ENCODE measurements at places on chromosomes 2 and 18.
A peak's percentile ranks its signal among the peaks of the same experiment; 100 is the strongest.

DNA sequence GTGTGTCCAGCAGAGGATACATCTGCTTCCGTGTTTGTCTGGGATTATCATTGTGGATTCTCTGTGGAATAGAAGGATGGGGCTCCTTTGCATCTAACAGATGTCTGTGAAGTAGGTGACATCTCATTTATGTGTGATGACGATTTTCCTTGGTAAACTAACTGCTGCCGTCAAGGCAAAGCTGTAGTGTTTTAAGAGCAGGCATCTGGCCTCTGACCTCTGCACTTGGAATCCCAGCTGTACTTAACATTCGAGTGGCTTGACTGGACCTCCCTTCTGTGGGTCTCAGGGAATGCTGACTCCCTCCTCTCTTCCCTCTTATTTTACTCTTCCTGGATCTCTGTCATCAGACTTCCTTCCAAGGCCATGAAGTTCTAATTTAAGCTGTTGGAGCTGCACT lies 56.4 kb downstream of the DCDC2C start:
- DNase-seq = no peak

GRCh38 chr18:26405190-26405801 lies 143.1 kb downstream of the KCTD1 start:
- DNase-seq = no peak

DNA sequence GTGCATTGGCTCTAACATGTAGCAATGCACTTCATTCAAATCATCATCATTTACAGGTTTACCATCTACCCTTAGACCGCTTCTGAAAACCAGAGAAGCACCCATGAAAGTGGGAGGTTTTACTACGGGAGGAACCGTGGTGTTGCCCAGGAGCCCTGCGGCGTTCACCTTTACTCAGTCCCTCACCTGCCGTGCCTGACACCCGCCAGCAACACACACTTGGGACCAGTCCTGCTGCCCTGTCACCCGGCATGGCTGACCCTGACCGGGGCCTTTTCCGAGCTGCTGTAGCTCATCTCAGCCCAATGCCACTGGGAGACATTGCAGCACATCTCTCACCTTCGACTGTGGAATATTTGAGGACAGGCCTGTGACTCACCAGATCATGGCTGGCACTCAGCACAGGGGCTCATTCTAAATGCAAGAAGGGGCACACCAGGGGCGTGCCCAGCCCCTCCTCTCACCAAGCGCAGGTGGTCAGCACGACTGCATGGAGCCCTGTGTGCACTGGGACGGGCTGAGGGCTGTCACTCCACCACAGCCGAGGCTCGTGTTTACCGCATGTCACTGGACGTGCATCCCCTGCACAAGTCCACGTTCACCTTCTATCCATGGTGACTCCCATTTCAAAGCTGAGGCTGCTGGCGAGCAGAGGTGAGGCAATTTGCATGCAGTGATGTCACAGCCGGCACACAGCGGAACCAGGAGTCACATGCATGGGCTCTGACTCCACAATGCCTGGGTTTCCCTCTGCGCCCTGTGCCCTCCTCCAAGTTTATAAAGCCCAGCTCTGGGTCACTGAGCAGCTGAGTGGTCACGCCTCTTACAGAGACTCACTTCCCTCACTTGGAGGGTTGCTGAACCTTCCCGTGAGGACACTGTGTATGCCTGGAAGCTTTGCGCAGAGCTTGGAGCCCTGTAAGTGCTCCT lies 76.7 kb upstream of the SNTG2 start:
- no peak for DNase-seq

- DNase-seq = no peak
Measured at GRCh38 chr2:8089596-8089995, 592.3 kb upstream of the ID2 start.

GRCh38 chr2:3741396-3741795 lies 38.0 kb downstream of the DCDC2C start:
- no peak for DNase-seq

DNA sequence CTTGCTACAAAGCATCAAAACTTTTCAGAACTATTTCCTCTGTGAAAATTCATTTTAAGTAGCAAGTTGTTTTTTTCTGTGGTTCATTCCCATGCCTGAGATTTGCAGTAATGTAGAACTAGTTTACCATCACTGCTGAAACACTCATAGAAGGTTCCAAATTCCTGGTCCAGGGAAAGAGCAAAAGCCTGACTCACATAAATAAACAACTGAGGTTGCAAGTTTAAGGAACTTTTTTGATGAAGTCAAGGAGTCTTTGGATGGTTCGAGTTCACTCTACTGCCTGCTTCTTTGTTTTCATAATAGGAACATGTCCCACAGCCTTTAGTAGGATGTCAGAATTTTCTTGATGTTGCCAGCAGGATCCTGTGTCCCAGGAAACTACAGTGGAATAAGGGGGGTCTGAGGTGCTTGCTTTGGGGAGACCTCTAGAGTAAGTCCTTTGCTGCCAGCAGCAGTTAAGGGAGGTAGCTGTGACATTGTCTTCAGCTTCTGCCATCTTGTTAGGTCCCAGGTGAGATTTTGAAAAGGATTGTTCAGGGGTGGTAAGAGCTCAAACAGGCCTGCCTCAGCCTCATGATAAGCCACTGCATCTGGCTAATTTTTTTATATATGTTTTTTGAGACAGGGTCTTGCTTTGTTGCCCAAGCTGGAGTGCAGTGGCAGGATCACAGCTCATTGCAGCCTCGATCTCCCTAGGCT lies 43.9 kb downstream of the ACSL3 start:
- DNase-seq = no peak

DNA sequence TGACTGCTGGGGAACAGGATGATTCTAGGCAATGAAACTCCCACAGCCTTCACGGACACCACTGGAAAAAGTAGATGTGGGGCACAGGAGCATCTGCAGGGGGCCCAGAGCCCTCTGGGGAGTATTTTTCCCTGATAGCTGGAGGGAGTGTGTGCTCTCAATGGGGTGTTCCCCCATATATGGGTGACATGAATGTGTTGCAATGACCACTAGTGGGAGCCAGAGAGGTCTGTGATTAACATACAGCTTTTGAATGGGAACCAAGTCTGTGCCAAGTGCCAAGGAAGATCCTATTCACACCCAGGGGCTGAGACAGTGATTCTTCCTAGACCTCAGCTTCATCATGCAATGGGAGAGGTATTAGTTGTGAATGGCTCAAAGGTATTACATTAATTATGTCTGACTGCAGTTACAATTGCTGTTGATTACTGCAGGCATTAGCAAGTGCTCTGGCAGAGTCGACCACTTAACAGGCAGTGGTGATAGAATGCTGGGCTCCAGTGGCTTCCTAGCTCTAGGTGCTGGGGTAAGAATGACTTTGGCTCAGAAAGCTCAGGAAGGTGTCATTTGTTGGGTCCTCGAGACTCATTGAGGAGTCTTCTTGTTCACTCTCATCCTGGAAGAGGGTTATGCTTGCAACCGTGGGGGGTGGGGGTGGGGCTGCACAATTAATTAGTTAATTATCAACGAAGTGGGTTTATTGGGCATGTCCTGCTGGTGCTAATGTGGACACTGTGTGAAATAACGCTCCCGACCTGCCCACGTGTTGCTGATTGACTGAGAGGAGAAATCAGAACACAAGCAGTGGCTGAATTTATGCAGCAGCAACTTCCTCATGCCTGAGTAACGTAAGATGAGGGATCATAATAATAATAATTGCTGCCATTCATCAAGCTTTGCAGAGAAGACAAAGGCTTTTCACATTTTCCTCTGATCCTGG lies 194.1 kb downstream of the CLIP4 start:
- DNase-seq = no peak

DNA sequence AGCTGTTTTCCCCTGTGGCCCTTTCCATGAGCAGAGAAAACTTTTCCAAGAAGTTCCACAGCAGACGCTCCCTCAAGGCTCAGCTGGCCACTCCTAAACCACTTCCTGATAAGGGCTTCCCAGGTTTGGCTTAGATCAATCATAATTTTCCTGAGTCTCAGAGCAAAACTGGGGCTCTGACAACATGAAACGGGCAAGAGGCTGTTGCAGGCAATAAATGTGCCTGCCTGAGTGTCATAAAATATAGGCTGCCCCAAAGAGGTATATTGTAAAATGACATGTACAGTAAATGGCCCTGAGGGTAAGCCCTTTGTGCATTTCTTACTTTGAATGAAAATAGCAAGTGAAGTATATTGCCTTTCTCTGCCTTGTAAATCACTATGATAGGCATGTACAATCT lies 105.6 kb upstream of the UXS1 start:
- DNase-seq = no peak

DNA sequence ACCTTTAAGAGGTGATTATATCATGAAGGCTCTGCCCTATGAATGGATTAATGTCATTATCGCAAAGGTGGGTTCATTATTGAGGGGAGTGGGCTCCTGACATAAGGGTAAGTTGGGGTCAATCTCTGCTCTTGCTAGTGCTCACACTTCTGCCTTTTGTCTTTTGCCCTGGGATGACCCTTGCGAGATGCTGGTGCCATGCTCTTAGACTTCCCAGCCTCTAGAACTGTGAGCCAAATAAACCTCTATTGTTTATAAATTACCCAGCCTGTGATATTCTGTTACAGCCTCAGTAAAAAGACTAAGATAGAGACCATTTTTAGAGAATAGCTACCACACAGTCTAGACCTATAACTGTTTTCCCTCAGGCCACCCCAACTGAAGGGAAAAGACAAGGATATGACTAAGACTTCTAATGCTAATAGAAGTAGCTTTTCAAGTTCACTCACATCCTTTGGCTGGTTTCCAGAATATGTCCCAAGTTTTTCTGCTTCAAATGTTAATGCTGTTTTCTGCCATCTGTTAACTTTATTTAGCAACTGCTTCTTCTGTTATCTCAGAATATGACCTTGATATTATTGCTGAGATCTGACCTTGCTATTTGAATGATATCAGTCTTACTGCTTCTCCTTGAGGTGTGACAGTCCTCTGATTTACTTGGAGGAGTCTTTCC lies 65.1 kb upstream of the STAM2 start:
- no peak for DNase-seq

DNA sequence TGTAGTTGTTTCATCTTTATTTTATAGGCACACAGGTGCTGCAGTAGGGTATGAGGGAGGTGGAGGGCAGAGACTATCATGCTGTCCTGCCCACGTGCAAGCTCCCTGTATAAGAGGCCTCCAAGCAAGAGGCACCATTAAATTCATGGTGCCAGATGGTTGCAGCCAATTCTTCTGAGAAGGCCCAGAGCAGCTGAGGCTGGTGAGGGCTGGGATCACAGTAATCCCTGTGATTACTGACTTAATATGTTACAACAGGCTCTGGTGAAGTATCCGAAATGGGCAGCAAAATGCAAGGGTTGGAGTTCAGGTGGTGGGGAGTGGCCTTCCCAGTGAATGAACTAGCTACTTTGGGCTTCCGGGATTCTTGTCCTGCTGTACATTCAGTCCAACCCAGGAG lies 191.9 kb upstream of the SMAD2 start:
- DNase-seq = no peak

DNA sequence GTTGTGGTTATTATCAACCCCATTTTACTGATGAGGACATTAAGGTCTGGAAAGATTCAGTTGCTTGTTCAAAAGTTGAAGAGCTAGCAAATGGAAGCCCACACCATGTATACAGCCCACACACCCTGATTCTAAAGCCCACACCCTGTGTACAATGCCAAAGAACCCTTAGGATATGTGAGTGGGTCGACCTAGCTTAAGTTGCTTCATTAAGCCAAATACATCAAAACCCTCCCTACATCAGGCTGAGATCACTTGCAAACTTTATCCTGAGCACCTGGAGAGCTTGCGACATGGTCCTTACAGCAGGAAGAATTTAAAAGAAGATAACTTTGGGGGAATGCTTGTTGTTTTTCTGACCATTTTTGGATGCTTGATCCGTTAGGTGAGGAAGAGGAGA lies 435 bp upstream of the ARHGAP25 start:
- no peak for DNase-seq

- DNase-seq = no peak
Measured at GRCh38 chr18:3852321-3852720, 402.3 kb downstream of the TGIF1 start.

- no peak for DNase-seq
Measured at GRCh38 chr2:57156231-57156924, 890.2 kb upstream of the VRK2 start.

- no peak for DNase-seq
Measured at GRCh38 chr18:42183746-42184145, 228.7 kb downstream of the PIK3C3 start.

DNA sequence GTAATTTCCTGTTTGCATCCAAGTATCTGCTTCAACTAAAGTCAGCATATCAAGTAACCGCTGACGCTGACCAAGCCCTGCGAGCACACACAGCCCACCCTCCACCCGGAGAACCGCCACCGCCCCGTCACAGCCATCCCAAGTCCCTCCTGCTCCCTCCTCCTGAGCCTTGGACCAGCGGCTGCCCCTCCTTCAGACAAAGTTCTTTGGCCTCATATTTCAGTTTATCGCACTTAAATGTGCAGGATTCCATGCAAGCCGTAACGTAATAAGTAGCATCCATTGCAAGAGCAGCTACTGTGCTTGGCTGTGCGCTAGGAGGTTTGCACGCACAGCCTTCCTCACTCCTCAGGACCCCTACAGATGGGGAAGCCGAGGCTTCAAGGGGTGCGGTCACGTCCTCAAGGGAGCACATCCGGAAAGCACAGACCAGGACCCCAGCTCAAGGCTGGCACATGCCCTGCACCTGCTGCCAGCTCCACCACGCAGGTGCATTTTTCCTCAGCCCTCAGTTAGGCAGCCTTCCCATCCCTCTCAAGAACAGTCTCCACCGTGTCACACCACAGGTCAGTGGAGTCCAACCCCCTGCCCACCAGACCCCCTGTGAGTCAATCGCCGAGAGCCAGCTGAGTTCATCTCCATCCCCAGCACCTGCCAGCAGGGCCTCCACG lies 17.1 kb downstream of the PXDN start:
- no peak for DNase-seq

GRCh38 chr2:7567646-7568045 lies 650.4 kb downstream of the RNF144A start:
- peak; percentile 7 for DNase-seq

DNA sequence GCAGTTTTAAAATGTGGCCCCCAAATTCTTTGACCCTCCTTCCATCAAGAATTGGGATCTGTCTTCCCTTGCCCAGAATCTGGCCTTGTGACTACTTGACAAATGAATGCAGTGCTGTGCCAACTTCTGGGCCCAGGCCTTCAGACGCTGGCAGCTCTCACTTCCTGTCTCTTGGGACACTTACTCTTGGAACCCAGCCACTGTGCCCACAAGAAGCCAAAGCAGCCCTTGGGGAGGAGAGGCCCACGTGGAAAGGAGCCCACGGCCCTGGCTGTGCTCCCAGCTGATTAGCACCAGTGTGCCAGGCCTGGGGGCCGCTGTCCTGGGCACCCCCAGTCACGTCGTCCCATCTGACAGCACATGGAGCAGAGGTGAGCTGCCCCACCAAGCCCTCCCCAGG lies 56.6 kb downstream of the RPL37A start:
- no peak for DNase-seq

GRCh38 chr2:43563679-43564078 lies 32.2 kb downstream of the THADA start:
- DNase-seq = no peak

DNA sequence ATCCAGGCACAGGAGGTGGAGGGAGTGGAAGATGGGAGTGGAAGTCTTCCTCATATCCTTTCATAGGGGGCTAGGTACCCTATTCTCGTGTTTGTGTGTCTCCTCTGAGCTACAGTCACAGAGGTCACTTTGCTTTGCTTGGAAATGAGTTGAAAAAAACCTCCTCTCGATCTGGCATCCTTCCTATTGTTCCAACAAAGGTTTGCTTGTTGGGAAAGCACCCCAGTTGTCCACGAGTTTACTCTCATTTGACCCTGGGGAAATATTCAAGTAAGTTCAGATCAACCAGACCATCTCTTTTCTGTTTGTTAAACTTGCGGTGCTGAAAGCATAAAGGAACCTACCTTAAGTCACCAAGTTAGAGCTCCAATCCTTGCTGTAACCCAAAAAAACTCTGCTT lies 59.3 kb downstream of the ARHGEF33 start:
- no peak for DNase-seq
